Activated naive CD4-positive, alpha-beta T cell treated with anti-CD3 and anti-CD28 coated beads, Interleukin-2, amount 50 U/mL, for 72 hours (primary cell): ENCODE measurements at places on chromosomes 13 and 19. TPM values are rescaled to one million over a fixed set of nuclear protein-coding genes. Genes with fewer than 3 reads are reported as not detected.

- DNase-seq, result peak; percentile 22
These were observed 5.3 kb downstream of the CARM1 start for GRCh38 chr19:10876459-10877240.

DNA sequence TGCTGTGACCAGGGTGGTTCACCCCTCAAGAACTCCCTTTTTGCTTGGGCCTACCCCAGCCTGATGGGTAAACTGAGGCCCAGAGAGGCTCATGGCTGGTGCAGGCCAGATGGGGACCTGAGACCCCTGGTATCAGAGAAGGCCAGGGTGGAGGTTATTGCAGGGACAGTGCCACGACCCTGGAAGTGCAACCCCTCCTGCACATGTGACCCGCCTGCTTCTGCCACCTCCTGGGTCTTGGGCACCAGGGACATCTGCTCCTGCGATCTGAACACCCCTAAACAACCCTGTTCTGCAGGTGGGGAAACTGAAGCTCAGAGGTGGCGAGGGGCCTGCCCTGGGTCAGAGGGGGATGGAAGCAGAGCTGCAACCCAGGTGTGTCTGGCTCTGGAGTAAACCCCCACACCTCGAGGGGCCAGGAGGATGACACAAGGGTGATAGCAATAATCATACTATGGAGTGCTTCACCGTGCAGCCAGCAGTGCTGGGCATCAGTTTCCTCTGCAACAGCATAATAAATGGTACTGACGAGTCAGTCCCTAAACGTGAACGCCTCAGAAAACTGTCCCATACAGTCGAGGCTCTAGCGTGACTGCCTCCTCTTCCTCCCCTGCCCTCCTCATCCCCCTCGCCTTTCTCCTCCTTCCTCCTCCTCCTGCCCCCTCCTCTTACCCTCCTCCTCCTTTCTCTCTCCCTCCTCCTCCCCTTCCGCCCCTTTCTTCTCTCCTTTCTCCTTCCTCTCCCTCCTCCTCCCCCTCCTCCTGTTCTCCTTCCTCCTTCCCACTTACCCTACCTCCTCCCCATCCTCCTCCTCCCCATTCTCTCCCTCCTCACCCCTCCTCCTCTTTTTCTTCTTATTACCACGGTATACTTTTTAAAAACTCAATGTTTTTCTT, 4.3 kb downstream of the YJEFN3 start:
- no peak for DNase-seq

DNA sequence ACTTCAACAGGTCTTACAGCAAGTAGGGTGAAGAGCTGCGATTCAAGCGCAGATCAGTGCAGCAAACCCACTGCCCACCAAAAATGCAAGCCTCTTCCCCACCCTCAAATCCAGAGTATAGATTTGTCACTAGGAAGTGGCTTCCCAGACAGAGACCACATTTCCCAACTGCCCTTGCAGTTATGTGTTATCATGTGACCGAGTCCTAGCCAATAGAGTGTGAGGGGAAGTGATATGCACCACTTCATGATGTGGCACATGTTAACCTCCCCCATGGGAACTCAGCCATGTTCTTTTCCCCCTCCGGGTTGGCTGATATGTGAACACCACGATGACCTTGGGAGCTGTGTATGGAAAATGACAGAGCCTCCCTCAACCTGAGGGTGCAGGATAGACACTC, 50.8 kb downstream of the MBD3L2B start:
- no peak for DNase-seq

GRCh38 chr19:30563691-30564090, 191.5 kb downstream of the ZNF536 start:
- DNase-seq, result no peak

GRCh38 chr19:39303373-39304184, 7.4 kb downstream of the IFNL1 start:
- DNase-seq, result no peak

- DNase-seq, result no peak
These were observed 142.7 kb downstream of the USP12 start for GRCh38 chr13:27028683-27029480.

DNA sequence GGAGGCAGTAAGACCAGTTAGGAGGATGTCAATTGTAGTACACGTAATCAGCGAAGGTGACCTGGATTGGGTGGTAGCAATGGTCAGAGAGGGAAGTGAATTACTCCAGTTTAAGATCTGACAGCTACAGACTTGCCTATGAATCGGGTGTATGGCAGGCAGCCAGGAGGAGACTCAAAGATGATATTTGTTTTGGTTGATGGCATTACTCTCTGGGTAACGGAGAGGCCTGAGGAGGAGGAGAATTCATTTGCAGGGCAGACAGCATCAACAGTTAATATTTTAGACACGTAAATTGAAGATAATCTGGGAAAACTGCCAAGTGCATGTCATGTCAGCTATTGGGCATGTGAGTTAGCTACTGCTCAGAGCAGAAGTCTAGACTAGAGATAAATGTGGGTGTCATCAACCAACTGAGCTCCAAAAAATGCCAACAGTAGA, 109.2 kb downstream of the SGCG start:
- no peak for DNase-seq

GRCh38 chr19:4516939-4517300, 1.4 kb downstream of the PLIN4 start:
- no peak for DNase-seq

GRCh38 chr19:41325640-41325946, 15.6 kb downstream of the CCDC97 start:
- no peak for DNase-seq

GRCh38 chr13:110285991-110286832, 20.7 kb downstream of the COL4A1 start:
- no peak for DNase-seq

GRCh38 chr13:97386801-97387484, 47.0 kb upstream of the RAP2A start:
- no peak for DNase-seq

- no peak for DNase-seq
These were observed 5.8 kb downstream of the CPAMD8 start for GRCh38 chr19:17020823-17021222.

- no peak for DNase-seq
These were observed 560 bp downstream of the NDUFA7 start for GRCh38 chr19:8320564-8321066.

DNA sequence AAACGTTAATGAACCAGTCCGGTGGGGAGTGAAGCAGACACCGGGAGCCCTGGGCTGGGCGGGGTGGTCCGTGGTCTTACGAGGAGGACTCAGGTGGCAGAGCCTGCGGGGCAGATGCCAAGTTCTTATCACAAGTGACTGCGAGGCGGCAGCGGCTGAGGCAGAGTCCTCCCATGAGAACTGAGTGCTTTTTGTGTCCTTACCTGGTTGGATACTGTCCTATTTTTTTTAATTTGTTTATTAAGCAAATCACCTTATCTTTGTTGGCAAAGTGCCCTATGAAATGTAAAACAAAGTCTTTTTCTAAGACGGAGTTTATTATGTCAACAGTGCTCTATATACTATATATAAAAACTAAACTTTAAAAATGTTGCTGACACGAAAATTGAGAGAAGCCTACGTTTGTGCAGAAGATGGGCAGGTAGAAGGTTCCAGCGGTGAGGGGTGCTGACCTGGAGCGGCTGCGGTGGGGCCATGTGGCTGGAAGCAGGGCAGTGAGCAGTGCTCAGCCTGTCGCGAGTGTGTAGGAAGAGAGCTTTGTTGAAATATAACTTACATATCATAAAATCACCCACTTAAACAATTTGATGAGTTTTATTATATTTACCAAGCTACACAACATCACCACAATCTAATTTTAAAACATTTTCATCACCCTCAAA, 82.2 kb downstream of the ATP11A start:
- no peak for DNase-seq

GRCh38 chr19:54023191-54023590, 31.8 kb downstream of the CACNG6 start:
- no peak for DNase-seq

DNA sequence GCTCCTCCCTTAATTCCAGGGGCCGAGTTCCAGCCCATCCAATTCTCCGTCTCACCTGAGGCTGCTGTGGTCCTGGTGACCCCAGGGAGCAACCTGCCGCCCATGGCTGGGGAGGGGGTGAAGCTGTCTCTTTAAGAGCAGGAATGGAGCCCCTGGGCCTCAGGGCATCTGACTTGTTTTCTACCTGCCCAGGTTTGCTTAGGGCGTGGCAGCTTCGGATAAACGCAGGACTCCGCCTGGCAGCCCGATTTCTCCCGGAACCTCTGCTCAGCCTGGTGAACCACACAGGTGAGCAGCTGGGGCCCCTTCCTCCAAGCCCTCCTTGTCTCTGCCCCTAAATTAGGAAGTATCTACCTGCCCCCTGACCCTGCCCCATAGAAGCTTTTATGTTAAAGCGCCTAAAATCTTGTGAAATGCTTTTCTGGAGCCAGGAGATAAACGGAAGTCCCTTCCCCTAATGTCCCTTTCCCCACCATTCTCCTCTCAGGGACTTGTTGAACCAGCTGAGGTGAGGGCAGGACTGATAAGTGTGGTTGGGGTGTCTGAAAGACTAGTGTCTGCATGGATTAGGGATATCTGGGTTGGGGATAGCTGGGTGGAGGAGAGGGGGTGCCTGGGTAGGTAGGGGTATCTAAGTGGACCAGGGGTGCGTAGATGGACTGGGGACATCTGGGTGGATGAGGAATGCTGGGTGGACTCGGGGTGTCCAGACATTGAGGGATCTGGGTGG, 614 bp downstream of the FXYD3 start:
- no peak for DNase-seq

GRCh38 chr13:113114511-113115362, 7.9 kb upstream of the F10 start:
- DNase-seq, result no peak

DNA sequence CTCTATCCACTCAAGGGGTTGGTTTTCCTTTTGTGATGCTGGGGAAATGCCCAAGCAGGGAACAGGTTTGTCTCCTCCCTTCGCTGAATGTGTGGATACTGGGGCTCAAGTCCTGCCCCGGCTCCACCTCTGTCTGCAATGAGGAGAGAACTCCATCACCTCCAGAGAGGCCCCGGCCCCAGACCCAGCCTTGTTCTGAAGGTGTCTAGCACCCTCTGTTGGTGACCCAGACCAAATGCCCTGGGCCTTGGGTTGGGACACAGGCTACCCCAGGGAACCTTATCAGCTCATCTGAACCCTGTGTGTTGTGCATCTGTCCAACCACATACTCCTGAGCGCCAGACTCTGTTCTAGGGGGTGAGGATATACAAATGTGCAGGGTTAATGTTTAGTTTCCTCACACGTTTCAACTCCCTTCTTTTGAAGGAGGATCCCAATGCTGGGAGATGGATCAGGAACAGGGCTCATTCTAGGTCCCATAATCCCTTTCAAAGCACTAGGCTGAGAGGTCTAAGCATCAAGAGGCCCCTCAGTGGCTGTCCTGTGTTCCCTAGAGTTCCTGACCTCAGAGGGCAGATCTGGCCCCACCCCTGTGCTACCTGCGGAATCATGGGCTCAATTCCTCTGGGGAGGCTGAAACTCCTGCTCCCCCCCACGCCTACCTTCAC, 112.5 kb upstream of the SLC7A1 start:
- no peak for DNase-seq

DNA sequence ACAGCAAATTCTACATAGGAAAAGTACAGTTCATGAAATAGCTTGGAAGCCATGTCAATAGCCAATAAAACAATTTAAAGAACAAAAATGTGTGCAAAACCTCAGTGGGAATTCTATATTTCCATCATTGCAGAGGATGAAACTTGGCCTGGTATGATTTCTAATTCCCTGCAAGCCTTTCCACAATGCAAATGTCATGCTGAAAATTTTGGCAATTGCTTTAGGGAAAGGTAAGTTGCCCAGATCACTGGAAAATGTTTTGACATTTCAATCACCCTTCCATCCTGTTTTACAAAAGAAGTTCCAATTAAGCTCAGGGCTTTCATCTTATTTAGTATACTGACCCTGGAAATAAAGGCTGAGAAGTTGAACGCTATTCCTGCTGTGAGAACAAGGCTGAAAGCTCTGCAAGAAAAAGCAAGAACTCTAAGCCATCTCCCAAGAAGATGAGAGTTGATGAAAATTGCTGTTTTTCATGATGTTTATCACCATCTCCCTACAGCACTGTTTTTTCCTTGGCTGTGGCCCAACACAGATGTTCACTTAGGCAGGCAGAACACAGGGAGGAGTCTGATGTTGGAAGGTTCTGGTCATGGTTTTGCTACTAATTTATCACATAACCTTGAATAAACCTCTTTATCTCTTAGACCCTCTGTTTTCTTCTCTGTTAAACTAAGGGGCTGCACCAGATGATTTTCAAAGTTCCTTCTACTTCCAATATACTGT, 263.7 kb downstream of the KCTD12 start:
- no peak for DNase-seq

DNA sequence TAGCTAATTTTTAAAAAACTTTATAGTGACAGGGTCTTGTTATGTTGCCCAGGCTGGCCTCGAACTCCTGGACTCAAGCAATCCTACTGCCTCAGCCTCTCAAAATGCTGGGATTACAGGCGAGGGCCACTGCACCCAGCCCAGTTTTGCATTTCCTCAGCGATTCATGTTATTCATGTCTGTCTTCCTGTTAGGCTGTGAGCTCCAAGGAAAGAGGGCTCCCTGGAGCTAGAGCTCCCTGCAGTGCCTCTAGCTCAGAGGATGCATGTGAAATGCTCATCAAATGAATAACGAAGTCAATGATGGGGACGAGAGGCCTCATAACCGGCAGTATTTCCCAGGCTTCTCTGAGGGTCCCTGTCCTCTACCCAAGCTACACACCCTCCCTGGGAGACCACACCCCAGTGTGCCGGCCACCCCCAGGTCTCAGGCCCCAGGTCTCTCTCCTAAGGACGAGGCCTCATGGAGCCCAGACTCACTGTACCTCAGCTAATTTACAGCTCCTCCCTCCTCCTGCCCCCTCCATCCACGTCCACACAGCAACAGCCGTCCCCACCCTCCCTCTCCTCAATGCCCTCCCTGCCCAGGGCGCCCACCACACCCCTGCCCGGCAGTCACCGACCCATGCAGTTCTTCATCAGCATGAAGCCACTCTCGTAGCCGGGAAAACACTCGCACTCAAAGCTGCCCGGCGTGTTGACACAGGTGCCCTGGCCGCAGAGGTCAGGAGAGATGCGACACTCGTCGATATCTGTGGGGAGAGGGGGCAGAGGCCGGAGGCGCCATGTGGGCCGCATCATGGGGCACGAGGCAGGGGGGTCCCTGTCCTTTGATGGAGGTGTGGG, 28.5 kb downstream of the FBN3 start:
- DNase-seq, result no peak

DNA sequence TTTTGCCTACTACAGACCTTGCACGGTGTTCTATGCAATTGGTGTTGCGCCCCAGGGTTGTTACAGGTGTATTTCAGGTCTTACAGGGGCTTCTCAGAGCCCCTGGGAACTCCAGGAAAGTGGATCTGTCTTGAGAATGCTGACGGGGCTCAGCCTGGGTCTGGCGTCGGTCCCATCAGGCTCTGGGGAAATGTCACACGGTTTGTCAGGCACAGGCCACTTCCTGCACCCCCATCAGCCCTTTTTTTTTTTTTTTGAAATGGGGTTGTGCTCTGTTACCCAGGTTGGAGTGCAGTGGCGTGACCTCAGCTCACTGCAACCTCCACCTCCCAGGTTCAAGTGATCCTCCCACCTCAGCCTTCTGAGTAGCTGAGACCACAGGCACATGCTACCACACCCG, 13.2 kb downstream of the CLEC4G start:
- DNase-seq, result no peak

GRCh38 chr13:48729856-48730255, 76.1 kb downstream of the CYSLTR2 start:
- DNase-seq, result no peak

The KLK5 gene
- total RNA-seq, result not detected

The ZNF738 gene
- 12.4 TPM for total RNA-seq

The RXFP2 gene
- total RNA-seq, result not detected

The PTGIR gene
- 14.7 TPM for total RNA-seq

The IRGC gene
- not detected for total RNA-seq

The SHANK1 gene
- 0.14 TPM for total RNA-seq

The CACNG6 gene
- not detected for total RNA-seq

The KLK4 gene
- not detected for total RNA-seq
